Caco-2 (cell line): ENCODE measurements at places on chromosomes 2 and 18.

DNA sequence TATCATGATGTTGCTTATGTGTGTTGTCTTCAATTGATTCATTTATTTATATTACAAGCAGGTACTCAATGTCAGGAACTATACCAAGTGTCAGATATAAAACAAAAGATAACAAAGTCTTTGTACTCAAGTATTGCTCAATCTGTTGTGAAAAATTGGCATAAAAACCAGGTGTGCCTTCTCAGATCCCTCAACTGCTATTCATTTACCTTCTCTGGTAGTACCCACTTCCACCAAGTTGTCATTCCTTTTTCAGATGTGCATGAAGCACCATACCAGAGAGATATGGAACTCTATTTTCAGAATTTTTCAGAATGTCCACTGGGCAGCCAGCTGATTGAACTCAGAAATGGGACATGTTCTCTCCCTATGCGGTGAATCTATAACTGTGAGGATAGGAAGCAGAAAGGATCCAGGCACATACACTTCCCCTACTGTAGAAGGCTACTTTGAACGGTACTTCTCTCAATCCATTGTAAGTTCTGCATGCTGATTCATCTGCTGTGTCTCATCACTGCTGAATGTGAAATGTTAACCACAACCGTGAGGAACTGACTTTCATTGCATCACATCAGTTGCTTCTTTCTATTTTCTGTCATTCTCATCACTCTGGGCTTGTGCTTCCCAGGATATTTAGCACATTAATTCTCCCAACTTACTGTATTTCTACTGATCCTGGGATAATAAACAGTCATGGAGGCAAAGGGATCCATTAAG is 1621.3 kb downstream of the SUCLG1 start:
- DNase-seq, result no peak

GRCh38 chr2:84856787-84857186 is 24.1 kb downstream of the TRABD2A start:
- no peak for DNase-seq

DNA sequence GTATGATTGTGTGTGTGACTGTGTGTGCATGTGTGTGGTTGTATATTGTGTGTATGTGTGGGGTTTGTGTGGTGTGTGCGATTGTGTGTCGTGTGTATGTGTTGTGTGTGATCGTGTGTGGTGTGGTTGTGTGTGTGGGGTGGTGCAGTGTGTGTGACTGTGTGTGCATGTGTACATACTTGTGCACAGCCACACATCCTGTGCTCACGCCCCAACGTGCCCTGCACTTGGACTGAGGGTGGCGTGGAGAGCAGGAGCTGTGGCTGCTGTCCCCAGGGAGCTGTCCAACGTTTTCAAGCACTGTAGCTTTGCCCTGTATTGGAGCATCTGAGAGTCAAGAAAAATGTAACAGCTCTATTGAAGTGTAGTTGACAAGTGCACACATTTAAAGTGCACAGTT is 243.2 kb upstream of the HDAC4 start:
- no peak for DNase-seq

DNA sequence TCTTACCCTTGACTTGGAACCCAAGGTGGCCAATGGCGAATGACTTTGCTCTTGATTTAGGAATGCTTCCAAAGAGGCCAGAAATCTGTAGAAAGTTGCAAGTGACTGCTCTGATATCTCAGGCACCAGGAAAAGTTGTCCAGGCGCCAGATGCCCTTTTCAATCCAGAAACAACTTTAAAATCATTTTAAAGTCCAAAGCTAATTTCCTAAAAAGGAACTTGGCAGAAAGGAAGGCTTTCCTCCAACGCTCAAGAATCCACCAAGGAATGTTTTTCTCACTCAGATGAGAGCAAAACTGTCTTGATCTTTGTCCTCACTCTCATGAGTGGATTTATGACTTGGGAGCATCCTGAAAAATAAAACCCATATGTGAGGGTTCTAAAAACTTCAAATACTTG is 5.3 kb downstream of the NGEF start:
- no peak for DNase-seq

GRCh38 chr2:84874381-84875212 is 6.3 kb downstream of the TRABD2A start:
- DNase-seq, result no peak

GRCh38 chr2:222239091-222239490 is 59.7 kb downstream of the PAX3 start:
- no peak for DNase-seq

DNA sequence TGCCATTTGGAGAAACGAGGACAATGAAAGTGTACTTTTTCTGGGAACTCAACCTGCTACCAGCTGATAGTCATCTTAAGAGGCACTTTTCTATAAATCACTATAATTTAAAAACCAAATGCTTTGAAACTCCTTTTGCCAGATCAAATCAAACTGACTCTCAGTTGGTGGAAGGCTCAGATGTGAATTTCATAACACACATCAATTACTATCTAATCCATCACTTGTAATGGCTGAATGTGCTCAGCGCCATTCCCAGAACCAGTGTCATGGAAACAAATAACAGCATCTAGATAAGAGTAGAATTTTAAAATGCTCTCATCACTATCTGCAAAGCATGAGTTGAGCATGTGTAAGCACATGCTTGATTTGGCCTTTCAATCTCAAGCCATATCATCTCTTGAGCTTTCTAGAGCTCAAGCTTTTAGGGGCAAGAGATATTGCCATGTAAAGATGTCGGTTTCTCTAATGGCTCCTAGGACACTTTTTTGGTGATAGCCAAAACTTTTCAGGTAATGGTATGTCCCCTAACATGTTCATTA is 223.1 kb upstream of the ACVR2A start:
- no peak for DNase-seq
